ENCODE measurements at places on chromosomes 1 and 21.

DNA sequence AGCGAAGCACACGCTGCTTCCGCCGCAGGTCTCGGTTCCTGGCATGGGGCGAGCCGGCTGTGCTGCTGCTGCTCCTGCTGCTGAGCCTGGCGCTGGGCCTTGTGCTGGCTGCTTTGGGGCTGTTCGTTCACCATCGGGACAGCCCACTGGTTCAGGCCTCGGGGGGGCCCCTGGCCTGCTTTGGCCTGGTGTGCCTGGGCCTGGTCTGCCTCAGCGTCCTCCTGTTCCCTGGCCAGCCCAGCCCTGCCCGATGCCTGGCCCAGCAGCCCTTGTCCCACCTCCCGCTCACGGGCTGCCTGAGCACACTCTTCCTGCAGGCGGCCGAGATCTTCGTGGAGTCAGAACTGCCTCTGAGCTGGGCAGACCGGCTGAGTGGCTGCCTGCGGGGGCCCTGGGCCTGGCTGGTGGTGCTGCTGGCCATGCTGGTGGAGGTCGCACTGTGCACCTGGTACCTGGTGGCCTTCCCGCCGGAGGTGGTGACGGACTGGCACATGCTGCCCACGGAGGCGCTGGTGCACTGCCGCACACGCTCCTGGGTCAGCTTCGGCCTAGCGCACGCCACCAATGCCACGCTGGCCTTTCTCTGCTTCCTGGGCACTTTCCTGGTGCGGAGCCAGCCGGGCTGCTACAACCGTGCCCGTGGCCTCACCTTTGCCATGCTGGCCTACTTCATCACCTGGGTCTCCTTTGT is 2.6 kb downstream of the TAS1R3 start:
- DNase-seq = no peak

DNA sequence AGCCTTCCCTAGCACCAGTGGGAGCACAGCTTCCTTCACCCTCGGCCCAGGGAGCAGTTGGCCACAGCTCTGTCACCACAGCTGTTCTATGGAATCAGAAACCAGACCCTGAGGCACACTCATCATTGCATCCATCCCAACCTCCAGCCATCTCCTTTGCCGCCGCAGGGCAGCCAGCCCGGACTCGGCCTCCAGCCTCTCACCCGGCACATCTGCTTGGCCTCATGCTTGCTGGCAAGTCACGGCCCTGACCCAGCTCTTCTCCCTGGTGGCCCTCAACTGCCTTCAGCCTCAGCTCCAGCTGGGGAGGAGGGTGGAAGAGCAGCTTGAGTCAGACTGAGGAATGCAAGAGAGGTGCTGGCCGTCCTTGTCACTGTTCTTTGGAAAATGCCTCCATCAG is 59.8 kb downstream of the TOR1AIP2 start:
- DNase-seq = no peak

GRCh38 chr1:23772049-23772853 is 6.0 kb upstream of the PITHD1 start:
- peak; percentile 53 for DNase-seq

GRCh38 chr1:24416666-24417391 is 1.2 kb downstream of the NIPAL3 start:
- DNase-seq = peak; percentile 98
